Activated naive CD4-positive, alpha-beta T cell treated with Interleukin-2 at 50 U/mL for 16 hours (primary cell): ENCODE measurements at places on chromosomes 1 and 21.

DNA sequence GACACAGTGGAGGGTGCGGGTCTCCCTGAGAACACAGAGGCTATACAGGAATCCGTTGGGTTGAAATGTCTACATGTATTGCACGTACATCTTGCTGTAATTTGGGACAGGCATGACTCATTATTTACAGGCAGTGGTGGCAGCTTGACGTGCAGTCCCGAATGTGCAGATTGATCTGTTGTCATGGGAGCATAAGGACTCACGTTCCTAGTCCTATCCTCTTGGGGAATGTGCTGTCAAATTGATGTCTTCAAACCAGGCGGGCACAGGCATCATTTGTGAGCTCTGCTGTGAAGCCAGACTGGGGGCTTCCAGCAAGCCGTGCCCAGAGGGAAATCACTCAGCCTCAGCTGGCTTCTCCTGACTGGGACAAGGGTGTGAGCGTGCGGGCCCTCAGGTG is 40.5 kb downstream of the S100B start:
- DNase-seq: no peak

- DNase-seq: no peak
Observed at GRCh38 chr1:179376223-179376622, 10.5 kb downstream of the AXDND1 start.

DNA sequence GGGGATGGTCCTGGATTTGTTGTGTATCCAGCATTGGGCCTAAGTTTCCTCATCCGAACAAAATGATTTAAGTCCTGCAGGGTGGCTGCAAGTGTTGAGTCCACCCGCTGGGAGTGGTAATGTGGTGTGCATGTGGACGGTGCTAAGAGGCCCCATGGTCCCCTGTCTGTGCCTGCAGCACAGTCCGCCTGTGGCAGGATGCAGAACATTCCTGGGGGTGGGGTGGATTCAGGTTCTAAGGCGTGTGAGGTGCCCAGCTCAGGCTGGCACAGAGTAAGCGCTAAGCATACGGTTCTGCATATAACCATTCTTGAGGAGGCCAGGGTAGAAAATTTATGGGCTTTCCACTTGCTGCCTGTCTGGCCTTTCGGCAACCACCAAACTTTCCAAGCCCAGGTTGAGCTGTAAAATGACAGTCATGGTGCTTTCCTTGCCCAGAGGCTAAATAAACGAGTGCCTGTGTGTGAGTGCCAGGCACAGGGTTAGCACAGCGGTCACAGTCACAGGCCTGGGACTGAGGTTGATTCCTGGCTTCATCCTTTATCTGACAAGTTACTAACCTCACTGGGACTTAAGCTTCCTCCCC is 30.7 kb downstream of the SLC2A1 start:
- DNase-seq: no peak

GRCh38 chr1:9269721-9270120 is 23.0 kb upstream of the SPSB1 start:
- DNase-seq: no peak

DNA sequence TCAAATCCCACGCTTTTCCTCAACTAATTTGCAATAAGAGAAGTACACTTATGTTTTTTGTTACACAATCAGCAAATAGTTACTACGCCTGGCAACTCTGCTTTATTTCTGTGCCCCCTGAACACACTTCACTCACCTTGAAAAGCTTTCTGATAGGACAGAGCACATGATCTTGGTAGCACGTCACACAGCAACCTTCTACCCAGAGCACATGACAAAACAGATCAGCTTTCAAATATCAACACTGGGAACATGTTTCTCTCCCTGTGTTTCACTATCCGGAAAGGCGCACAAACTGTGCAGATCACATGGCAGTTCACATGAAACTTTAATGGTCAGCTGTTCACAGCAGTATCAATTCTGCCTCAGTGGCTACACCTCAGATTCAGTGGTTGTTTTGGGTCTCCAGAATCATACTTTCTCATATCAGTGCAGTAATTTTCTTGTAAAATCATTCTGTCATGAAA is 2.2 kb downstream of the SLC19A2 start:
- DNase-seq: no peak

DNA sequence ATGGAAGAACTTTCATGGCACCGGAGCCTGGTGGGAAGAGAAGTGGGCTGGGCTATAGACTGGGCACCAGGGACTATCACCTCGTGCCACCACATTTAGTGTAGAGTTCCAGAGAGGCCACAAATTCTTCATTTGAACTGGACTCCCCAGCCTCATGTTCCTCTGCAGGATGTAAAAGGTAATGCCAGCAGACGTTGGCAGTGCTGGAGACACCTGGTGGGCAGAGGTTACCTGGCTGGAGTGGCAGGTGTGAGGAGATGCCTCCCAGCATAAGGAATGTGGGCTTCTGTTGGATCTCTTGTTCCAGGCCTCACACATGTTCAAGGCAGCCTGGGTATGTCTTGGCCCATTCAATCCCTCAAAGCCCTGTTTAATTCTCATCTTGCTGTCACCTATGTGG is 35.2 kb downstream of the TEX35 start:
- DNase-seq: no peak

GRCh38 chr1:21758614-21759013 is 24.3 kb downstream of the USP48 start:
- DNase-seq: no peak

- DNase-seq: no peak
Observed at GRCh38 chr1:97599447-97599846, 321.4 kb downstream of the DPYD start.

- DNase-seq: no peak
Observed at GRCh38 chr1:218499011-218499691, 154.0 kb downstream of the TGFB2 start.

- DNase-seq: no peak
Observed at GRCh38 chr1:66313429-66313828, 220.5 kb upstream of the SGIP1 start.

DNA sequence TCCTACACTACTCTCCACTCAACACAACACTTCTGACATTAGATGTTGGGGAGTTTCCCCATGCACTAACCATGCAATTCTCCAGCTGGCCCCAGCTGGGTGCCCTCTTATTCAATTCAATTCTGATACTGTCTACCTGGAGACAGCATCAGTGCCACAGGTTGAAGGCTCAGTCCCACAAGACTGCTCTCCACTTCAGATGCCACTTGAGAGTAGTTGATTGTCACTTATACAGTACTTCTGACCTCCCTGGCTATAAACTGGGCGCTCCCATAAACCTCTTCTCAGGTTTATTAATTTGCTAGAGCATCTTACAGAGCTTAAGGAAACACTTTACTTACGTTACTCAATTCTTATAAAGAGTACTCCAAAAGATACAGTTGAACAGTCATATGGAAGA is 442.3 kb downstream of the LRRIQ3 start:
- no peak for DNase-seq

DNA sequence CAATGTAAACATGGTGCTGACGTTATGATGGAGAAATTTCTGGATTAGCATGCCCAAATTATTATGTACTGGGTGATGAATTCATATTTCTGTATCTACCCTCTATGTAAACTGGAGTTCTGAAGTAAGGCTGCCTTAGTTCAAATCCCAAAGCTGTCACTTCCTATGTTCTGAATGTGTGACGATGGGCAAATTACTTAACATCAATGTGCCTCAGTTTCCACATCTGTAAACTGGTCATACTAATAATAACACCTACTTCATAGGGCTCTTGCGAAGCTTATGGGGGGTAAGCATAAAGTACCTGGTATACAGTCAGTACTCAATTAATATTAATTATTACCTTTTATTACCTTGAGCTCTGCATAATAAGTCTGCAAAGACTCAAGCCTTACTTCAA is 45.6 kb downstream of the SLC30A10 start:
- DNase-seq: no peak

GRCh38 chr1:175145899-175146528 is 46.6 kb downstream of the KIAA0040 start:
- no peak for DNase-seq

DNA sequence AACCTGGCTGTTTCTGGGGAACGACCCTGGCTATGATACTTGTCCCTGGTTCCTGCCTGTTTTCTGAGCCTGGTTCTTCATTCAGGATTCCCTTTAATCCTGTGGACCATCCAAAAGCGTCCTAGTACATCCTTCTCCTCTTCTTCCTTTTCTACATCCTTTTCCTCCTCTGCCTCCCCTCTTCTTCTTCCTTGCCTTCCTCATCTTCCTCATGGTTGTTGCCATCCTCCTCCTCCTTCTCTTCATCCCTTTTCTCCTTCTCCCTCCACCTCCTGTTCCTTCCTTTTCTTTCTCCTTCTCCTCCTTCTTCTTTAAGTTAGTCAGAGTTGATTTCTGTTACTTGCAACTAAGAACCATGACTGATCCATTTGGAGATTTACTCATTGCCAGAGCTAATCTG is 197.8 kb downstream of the FOXD2 start:
- DNase-seq: no peak

GRCh38 chr1:246001837-246002230 is 505.2 kb downstream of the SMYD3 start:
- no peak for DNase-seq

DNA sequence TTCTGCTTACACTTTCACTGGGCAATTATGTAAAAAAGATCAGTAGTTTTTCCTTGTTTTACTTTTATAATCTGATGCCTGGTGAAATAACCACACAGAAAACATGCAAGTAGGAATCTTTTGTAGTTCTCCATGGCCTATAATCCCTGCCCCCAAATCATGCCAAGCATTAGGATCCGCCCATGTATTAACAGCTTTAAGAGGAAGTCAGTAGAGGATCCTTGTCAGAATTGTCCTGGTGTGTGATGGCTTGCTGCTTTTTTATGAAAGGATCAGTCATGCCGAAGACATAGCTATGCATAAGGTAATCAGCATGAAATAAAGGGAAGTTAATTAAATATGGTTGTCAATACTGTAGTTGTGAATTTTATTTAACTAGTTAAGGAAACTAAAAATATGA is 20.0 kb downstream of the ADGRL2 start:
- DNase-seq: no peak

- no peak for DNase-seq
Observed at GRCh38 chr1:172220376-172220775, 200.1 kb upstream of the C1orf105 start.

- DNase-seq: no peak
Observed at GRCh38 chr1:230052665-230053064, 14.4 kb upstream of the GALNT2 start.

DNA sequence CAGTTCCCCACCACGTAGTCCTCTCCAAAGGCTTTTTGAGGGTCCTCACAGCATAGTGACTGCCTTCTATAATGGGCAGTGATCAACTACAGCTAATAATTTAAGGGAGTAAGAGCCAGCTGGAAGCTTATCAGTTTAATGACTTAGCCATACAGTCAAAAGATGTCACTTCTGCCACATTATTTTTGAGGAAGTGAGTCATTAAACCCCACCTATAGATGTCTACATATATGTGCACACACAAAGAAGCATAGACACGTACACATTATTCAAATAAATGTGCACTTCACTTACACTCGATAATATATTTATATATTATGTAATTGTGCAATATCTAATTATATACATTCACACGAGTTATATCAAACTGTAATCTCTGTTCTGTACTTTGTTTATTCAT is 1704.7 kb downstream of the KCNT2 start:
- no peak for DNase-seq

GRCh38 chr1:100734676-100735075 is 15.1 kb downstream of the VCAM1 start:
- no peak for DNase-seq

DNA sequence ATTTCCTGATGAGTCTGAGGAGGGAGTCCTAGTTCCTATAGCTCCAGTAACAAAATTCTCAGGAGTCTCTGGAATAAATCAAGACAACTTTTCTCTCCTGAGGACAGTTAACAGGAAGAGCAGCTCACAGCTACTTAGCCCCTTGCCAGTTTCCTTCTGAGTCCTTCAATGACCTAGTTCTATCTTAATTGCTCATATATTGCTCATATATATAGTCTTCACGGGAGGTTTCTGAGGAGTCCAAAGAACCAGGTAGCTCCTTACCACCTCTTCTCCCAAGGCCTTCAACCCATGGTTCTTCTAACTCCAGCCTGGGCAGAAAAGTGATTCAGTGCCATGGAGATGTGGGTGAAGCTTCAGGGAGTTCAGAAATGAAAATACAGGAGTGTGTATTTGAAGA is 4.6 kb downstream of the AMIGO1 start:
- DNase-seq: no peak

GRCh38 chr1:61174060-61174795 is 91.9 kb downstream of the NFIA start:
- DNase-seq: no peak

- no peak for DNase-seq
Observed at GRCh38 chr1:37458551-37458950, 15.8 kb upstream of the ZC3H12A start.

DNA sequence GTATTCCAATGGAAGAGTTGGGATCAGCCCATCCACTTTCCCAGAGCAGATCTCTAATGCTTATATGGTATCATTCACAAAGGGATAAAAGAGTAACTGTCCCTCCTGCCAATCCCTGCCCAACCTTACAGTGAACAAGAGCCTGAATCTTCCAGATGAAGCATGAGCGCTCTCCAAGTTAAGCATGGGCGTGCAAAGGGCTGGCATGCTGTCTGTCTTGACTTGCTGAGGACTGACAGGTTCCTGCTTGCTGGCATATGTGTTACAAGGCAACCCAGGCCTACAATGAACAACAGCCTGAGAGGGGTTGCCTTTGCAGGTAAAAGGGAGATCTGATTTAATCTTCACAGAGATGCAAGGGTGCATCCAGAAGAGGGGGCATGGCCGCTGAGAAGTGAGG is 155.6 kb upstream of the SOD1 start:
- no peak for DNase-seq

GRCh38 chr1:10065344-10065685 is 32.6 kb downstream of the UBE4B start:
- DNase-seq: no peak

DNA sequence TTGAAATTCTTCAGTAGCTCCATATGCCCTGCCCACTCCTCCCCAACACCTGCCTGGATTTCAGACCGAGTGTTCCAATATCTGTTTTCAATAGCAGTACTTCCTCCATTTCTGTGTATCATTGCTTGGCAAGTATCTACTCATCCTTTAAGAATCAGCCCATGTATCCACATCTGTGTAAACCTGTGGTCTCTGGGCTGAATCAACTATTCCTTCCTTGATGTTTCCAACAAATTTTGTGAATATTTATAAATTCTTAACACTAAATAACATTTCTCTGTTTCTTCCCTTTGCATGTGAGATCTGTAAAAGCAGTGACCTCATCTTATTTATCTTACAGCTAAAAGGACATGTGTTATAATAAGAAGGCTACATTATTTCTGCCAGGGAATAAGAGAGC is 26.0 kb upstream of the UAP1 start:
- no peak for DNase-seq

GRCh38 chr1:160161965-160162705 is 10.7 kb downstream of the ATP1A4 start:
- DNase-seq: no peak
